ENCODE measurements at places on chromosomes 11 and 22.

GRCh38 chr11:108588287-108588686, 5.3 kb downstream of the EXPH5 start:
- no peak for DNase-seq

DNA sequence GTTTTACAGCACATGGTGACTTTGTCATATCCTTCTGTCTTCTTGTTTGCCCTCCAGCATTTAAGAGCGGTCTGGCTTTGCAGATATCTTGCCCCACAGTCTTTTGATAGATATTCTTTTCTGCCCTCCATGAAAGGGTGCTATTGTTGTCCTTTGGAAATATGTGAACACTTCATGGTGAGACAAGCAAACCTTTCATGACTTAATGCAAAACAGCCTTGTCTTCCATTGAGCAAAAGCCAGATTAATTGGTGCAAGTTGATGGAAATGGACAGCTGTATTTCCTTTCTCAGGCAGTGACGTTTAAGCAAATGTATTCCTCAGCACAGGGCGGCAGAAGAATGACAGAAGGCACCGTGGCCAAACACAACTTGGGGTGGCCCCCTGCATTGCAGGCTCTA, 4.4 kb downstream of the DCPS start:
- no peak for DNase-seq

DNA sequence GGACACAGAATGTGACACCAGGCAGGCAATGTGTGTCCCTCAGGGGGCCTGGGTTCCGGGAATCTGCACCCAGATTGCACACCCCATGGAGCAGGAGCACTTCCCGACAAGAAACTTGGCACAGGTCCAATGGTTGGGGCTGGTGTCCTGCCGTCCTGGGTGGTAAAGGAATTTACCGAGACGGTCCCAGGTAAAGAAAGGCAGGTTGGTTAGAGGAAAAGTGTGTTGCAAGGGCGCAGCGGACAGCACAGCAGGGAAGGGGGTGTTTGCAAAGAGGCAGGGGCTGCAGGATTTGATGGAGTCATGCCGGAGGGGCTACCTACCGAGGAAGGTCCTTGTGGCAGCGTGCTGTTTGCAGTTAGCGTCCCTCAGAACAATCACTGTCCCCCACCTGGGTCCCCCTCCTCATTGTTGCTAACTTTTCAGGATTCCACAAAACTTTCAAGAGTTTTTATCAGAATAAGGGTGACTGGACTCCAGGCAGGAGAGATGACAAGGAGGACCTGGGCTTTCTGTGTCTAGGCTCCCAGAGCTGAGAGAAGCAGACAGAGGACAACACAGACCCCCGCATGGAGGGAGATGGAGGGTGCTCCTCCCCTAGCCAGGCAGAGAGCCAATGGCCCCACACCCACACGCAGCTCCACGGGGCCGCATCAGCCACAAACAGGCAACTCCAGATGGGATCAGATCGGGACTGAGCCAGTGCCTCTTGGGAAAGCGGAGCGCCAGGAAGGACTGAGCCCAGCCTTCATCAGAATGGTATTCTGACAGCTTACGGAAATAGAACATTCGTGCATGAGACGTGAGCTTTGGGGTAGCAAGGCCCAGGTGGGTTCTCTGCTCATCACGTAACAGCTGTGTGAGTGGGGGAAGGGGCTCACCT, 1423.9 kb downstream of the BRD1 start:
- DNase-seq = no peak

DNA sequence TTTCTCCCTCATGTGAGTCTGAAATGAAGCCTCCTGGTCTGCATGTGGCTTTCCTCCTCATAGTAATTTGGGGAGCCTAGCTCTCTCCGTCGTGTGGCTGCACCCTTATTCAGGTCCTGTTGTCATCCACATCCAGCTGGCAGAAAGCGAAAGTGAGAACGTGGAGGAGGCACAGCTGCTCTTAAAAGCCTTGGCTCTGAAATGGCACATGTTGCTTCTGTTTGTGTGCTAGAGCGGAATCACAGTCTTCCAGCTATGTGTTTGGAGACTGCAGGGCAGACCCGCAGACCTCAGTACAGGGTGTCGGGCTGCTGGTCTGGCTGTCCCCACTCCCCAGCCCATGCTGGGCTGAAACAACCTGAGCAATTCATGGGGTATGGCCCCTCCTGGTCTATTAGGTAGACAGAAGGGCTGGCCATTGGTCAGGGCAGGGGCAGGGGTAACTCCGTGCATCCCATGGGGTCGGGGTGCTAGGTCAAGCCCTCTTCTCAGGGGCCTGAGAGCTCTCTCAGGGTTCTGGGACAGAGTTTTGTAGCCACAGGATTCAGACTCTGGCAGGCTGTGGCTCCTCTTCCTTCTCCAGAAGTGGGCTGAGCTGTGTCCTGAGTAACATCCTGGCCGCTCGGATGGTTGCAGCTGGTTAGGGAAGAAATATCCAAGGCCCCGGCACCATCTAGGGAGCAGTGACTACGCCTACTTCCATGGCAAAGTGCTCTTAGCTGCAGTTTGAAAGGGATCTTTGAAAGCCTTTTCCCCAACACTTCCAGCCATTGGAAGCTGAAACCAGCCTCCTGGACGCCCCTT, 50.6 kb downstream of the C11orf96 start:
- DNase-seq = peak; percentile 37

DNA sequence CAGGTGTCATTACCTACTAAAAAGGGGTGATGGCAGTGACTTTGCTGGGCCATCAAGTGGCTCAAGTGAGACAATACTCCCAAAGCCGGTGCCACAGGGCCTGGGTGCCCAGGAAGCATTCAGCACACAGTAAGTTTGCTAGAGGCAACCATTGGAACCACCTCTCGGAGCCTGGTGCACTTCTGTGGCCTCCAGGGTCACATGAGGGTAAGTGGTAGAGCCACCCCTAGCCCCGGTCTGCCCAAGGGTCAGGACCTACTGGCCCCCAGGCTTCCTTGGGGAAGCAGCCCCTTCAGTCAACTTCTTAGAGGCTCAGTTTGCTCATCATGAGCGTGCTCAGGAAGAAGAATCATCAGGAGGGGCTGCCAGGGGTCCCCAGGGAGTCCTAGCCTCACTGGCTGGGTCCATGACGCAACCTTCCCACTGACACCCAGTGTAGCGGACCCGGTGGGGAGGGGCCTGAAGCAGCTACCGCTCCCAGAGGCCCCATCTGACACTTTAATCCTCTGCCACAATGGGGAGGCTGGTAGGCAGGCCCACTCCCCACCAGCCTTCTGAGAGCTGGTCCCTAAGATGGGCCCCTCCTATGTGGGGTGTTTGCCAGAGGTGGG, 17.5 kb upstream of the RASL10A start:
- no peak for DNase-seq

DNA sequence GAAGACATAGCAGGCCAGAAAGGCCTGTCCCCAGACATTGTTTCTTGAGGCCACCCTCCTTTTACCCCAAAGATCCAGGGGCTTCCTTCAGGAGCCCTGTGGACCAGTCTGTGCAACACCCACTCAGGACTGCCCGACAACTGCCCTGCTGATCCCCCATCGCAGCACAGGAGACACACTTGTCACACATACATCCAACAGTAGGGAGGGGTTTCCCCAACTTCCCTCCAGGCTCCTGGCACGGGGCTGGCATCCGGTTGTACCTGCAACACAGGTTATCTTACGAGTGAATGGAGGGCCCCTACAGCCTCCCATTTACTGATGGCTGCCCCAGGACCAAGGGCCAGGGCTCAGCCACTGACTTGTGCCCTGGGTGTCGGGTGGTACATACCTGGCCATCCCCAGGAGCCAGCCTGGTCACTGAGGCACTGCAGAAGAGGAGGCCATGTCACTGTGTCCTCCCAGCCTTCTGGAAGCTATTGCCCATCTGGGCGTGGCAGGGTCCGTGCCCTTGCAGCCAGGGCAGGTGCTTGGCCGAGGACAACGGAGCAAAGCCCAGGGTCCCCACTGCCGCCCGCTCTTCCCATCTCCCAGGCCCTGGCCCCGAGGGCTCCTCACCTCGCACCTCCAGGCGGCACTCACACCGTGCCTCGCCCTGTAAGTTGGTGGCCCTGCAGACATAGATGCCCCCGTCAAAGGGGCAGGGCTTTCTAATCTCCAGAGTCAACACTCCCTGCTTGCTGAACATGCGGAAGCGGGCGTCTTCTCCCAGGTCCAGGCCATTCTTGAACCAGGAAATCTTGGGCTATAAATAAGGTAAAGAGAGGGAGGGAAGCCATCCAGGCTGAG, 20.8 kb downstream of the MYBPC3 start:
- no peak for DNase-seq

DNA sequence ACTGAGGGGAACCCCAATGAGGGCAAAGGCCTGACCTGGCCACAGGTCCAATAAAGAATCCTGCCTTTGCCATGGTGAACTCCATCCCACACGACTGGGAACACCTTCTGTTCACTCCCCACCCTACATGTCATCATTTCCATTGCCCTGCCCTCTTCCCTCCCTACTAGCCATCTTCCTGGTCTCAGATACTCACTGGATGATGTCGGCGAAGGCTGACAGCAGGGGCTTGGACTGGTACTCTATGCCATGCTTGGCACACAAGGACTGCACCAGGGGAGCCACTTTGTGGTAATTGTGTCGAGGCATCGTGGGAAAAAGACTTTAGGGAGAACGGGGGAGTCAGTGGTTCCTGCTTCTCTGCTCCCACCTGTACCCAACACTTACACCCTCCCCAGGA, 9.9 kb downstream of the FEN1 start:
- no peak for DNase-seq

- no peak for DNase-seq
These were observed 35.4 kb upstream of the INCENP start for GRCh38 chr11:62088331-62088933.

DNA sequence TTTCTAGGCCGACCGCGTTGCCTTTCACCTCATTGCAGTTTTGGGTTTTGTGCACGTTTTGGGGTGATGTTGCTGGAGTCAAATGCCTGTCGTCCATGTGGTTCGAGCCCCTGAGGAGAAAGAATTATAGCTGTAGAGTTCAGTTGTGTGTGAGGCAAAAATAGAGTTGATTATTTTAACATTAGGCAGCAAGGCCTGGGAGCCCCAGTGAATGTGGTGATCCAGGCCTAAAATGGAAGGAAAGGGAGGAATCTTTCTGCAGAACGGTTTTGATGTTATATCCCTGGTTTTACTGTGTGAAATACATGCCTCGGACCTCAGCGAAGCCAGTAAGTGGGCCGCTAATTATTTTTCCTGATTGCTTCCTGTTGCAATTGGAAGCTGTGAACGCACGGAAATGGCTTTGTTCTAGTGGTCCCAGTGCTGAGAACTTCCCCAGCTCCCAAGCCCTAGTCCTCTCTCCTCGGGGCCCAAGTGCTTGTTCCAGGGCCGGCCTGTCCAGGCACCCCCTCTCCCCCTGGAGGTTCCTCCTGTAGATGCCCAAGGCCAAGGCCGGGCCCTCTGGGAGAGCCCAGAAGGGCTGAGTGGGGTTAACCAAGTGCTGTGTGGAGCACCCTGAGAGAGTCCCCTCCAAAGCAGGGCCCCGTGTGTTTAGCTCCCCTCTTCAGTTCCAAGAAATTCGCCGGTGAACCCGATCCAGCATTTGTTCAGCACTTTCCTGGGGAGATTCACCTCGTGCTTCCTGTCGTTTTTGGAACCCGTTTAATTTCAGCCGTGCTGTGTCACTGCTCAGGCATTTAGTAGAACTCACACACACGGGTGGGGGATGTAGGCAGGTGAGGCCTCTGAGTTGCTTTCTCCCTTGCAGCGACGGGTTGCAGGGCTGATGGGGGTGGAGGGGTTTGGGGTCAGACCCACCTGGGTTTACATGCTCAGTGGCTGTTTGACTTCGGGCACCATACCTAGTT, 2.1 kb downstream of the LRP5 start:
- no peak for DNase-seq

DNA sequence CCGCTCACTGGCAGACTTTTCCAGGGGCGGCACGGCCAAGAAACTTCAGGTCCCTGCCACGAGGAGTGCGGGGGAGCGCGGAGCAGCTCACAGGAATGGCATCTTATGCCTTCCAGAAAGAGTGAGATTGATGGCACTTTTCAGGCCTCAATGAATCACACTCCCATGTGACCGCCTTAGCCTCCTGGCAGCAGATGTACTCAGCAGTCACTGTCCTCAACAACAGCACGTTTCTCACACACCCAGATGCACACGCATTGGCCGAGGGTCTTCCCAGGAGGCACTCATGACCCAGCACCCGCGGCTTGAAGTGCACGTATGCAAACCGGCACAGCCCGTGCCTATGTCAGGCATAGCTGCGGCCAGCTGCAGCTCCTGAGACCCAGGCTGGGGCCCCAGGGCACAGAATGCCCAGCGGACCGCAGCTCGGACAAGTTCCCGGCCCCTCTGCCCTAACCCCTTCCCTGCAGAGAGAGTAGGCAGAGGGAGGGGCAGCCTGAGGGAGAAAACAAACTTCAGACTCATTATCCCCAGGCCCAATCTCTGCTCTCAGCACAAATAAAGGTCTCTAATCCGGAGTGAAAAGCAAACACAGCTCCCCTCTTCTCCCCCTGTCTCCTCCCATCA, 48.3 kb downstream of the RPUSD4 start:
- no peak for DNase-seq

DNA sequence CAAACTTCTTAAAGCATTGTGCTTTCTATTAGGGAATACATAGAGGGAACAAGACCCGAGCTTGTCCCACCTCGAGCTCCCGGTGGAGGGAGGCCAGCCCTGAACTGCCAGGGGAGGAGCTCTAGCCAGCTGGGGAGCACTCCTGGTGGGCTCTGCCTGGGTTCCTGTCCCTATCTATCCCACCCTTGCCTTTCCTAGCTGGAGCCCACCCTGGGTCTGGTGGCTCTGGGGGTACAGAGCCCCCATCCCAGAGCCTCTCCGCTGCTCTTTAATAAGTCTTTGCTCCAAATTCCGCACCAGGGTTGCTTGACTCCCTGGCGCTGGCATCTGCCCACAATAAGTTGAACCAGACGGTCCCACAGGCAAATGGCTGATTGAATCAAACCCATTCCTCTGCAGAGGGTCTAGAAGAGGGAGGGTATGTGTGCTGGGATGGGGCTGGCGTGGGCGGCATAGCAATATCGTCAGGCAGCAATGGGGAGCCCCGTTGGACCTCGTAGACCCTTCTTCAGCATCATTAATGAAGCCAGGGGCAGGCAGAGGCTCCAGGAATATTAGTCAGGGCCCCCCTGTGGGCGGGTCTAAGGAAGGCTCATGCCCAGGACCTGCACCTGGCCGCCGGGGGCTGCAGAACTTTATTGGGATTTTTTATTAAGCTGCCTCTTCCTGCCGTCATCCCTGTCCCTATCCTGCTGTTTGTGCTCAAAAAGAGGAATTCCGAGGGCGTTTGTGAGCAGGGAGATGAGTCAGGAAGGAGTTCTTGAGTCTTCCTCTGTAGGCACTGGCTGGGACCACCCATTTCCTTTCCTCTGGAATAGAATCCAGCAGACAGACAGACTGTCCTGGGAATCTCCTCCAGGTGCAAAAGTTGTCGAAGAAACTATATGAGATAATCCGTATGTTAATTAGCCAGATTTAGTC, 38.5 kb upstream of the RIC3 start:
- DNase-seq = no peak

- DNase-seq = peak; percentile 34
These were observed 2.6 kb upstream of the RRM1 start for GRCh38 chr11:4092026-4092425.

- DNase-seq = no peak
These were observed 40.7 kb upstream of the DKK3 start for GRCh38 chr11:12048936-12049790.

DNA sequence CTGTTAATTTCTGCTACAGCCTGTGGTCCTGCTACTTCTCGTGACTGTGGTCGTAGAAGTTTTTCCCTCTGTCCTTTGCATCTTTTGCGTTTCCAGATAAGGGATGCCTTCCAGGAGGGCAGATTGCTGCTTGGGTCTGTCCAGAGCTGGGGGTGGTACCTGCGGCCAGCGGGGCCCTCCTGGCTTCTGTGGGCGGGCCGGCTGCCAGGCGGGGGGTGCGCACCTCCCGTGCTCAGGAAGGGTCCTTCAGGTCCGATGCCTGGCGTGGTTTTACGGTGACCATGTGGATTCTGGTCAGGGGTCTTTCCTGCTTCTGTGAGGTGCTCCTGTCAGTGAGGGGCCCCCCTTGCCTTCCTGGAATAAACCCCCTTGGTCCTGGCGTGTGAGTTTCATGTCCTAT, 84.8 kb downstream of the KCNQ1 start:
- no peak for DNase-seq

Data from MM.1S (cell line).